Mucosa of gallbladder (tissue), 1 donor: ENCODE measurements at places on chromosomes 16 and 17. TPM values are rescaled to one million over a fixed set of nuclear protein-coding genes. Genes with fewer than 3 reads are reported as not detected.

DNA sequence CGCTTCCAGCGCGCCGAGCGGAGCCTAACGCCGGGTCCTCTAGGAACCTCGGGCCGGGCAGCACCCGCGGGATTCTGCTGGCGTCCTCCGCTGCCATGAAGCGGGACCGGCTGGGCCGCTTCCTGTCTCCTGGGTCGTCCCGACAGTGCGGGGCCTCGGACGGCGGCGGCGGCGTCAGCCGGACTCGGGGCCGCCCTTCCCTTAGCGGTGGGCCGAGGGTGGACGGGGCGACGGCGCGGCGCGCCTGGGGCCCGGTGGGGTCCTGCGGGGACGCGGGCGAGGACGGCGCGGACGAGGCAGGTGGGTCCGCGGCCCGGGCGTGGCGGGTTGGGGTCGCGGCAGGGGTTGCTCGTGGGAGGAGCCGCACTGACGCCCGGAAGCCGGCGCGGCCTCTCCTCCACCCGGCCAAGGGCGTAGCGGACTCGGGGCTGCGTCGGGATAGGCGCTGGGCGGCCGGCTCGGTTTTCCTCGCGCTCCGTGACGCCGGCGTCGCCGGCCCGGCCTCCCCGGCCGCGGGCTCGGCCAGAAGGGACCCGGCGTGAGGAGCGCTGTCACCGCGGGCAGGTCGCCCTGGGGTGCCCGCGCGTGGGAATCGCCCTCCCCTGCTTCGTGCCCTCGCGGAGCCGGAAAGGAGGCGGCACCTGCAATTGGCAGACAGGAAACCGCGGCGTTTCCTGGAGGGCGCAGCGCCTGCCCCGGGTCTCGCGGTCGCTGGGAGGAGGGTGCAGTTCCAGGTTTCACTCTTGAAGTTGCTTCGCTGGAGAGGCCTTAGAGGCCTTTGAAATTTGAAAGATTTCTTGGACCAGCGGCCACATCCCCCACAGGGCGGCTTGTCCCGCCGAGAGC, 432 bp downstream of the ZNF276 start:
- DNase-seq, result peak; percentile 54

- no peak for DNase-seq
These were observed 154.8 kb downstream of the VPS53 start for GRCh38 chr17:559551-560431.

Gene OTOP2
- not detected for total RNA-seq

DNA sequence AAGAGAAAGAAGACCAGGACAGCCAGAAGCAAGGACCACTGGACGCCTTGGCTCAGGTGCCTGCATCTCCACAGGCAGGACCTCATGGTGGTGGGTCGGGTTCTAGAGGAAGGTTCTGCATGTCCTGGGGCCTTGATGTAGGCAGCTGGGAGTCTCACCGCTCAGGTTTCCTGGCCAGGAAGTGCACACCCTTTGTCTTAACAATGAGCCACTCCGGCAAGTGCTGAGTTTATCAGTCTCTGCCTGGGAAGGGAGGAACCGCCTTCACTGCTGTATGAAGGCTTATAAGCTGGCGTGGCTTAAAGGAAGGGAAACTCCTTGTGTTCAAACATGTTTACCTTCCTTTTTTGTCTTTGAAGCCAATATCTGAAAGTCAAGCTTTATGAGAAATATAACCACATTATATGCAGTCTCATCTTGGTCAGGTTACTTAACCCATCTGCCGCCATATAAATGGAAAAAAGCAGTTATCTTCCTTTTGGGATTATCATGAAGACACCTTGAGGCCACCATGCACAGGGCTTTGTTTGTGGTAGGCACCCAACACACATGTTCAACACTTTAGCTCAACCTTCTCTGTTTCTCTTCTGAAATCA, at the start of gene ST6GALNAC1:
TSS of gene ST6GALNAC1 (minus strand) at position 205 of the 596 bp plus-strand sequence. CDS start at position 86, 119 bp downstream.
- DNase-seq, result peak; percentile 76

Gene EVI2A
- 10.9 TPM for total RNA-seq

DNA sequence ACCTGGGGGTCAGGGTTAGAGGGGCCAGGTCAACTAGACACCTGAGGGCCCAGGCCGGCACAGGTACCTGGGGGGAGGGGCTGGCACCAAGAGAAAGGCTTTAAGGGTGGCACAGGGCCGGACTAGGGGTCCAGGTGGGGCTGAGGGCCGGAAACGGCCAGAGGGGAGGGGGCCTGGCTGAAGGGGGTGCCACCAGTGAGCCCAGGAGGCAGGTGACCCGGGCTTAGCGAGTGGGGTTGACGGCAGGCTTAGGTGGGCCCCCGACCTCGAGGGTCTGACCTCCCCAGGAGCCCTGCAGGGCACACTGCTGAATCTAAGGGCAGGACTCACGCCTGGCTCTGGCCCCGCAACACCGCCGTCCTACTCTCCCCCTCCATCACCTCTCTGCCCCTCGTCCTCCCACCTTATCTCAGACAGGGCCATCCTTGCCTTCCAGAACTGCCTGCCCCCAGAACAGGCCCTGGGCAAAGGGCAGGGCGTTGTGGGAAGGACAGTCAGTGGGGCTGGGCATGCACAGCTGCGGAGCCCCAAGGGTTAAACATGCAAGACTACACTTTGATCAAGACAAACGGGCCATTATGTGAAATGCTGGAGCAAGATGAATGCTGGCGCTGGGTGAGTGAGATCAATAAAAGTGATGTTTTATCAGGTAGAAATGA, 44.4 kb downstream of the ACTG1 start:
- DNase-seq, result no peak

Gene ARHGAP44
- total RNA-seq, result 40.9 TPM

Gene RHBDF1
- 50.6 TPM for total RNA-seq

Gene ZNF385C
- 0.32 TPM for total RNA-seq

- DNase-seq, result no peak
These were observed 1.1 kb upstream of the CHAD start for GRCh38 chr17:50469671-50470305.

DNA sequence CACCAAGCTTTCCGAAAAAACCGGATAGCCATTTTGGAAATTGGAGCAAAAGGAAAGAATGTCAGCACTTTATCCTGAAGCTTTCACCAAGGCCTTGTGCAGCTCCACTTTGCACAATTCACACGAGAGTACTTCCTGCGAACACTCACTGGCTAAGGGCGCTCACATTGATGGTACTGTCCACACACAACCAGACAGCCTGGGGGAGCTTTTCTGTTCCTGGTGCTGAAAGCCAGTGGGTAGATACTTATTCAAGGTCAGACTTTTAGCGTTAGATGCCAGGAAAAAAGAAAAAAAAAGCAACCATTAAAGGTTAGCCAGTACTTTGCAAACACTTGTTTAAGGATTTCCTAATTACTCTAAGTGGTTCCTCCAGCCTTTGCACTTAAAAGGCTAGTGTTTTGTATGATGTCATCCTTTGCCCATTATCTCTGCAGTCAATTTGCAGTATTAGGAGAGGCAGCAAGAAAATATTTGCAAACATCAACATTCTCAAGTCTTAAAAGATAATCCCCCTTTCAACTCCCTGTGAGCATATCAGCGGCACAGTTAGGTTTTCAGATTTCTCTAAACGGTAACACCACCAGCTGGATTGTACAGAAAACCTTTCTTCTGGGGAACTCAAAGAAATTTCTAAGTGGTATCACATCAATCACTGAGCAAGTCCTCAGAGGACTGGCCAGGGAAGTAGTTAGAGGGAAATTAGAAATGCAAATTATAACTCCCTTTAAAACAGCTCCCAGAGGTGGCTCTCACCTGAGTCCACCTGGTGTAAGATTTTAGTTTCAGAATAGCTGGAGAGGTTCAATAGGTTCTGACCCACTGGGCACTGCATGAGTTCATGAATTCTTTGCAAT, 243.4 kb upstream of the IRX5 start:
- no peak for DNase-seq
